ENCODE measurements at places on chromosomes 2 and 18.

DNA sequence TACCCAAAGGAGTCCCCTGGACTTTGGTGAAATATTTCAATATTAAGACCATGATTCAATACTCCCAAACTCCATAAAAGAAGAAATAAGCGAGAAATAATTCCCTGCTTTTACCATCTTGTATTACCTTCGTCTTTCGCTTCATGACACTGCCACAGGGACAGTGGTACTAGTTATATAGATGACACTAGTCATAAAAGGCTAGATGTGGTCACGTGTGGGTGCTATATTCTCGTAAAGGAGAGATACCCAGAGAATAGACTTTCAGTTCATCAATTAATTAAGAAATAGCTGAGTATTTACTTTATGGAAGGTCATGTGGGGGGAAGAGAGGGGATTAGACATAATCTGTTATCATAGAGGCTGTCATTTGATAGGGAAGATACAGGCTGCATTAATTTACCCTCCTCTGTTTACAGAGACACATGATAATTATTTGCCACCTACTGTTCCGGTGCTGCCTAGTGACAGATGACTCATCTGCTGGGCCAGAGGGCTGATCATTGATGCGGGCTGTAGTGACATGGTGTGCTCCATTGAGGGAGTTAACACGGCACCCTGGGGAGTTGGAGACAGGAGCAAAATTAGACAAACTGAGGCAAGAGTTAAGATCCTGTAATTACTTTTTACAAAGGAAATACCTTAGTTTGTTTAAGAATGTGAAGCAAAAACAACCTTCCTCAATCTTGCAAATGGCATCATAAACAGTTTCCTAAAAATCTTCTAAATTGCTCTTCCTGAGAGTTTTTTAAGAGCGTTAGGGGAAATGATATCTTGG is 78.2 kb upstream of the ITGB6 start:
- DNase-seq = no peak

DNA sequence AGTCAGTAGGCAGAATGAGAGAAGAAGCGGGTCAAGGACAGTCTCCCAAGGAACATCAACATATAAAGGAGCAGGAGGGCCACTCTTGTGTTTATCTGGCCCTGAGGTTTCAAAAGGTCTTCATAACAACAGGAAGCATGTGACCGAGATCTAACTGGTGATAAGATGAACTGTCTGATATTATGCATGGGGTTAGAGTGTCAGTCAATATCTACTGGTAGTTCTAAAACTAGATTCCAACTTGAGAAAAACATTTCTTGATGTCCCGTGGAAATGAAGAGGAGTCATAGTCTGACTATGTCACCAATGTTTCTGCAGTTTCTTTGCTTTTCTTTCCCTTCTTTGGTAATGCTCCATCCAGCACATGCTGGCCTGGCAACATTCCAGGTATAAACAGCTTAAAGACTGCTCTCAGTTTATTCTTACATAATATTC is 77.5 kb upstream of the ITPRID2 start:
- no peak for DNase-seq

DNA sequence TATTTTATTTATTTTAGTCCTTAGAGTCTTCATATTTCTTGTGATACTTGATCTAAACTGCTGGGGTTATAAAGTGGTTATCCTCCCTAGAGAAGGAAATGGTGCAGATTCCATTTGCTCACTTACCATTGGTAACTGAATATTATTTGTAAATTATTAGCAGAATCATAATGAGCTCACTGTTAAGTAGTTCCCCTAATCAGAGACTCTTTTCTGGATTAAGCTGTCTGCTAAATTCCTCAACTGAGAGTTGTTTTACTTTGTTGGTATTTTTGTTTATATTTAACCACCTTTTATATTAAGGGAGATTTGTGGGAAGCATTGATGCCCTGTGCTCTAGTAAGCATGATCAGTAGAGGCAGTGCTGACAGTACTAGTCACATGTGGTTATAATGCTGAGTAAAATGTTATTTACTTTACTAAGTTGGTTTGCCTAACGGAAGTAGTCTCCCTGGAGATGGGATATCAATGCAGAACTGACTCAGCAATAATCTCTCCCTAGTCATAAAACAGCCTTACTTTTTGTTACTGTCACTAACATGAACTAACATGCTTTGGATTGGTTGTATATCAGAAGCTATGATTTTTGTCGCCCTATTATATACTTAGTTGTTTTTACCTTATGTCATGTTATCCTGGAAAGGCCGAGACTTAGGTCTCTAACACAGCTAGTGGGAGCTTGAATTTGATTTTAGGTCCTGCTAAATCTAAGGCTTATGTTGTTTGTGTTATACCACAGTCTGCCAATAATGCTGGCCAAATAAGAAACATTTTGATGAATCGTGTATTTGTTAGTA is 166.7 kb downstream of the MCFD2 start:
- DNase-seq = no peak

DNA sequence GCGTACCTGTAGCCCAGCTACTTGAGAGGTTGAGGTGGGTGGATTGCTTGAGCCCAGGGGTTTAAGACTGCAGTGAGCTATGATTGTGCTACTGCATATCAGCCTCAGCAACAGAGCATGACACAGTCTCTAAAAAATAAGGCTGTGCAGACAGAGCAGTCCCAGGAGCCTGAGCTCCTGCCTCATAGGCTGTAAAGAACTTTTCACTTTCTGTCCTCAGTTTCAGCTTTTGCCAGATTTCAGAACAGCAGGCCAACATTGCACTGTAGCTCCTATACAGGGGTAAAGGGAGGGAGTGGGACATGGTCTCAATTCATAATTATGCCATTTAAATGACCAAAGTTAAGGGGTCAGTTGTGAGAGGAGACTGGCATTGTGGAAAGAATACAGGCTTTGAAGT is 150.6 kb downstream of the GALNT1 start:
- DNase-seq = no peak

GRCh38 chr18:5066380-5066977 is 130.6 kb downstream of the AKAIN1 start:
- no peak for DNase-seq

- no peak for DNase-seq
Observed at GRCh38 chr2:240619506-240620148, 5.7 kb upstream of the GPR35 start.

DNA sequence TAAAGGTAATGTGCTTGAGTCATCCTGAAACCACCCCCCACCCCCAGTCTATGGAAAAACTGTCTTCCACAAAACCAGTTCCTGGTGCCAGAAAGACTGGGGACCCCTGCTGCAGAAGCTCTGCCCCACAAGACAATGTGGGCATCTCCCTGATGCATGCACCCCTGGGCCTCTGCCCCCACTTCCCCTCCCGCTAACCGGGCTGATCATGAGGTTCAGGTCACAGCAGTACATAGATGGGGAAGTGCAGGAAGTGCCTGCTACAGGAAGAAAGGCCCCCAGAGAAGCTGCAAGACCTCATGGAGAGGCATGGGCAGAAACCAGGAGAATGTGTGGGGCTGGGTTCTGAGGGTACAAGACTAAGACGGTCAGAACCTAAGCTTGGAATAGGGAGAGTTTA is 243.4 kb upstream of the ID2 start:
- no peak for DNase-seq

- no peak for DNase-seq
Observed at GRCh38 chr2:73295751-73296400, 2.5 kb upstream of the EGR4 start.

DNA sequence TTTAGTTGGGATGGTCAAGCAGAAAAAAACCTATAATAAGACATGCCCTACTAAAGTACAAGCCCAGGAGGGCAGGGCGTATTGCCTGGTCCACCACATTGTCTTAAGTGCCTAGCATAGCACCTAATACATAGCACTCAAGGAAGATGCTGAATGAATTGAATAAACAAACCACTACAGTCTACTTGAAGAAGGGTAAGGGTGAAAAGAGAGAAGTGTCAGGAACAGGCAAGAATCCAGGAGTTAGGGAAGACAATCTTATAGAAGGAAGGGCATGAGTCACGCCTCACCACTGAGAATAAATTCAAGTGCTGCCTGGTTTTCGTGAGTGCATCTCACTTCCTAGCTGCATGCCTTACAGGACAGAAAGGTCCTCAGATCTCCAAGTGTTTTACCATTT is 13.9 kb downstream of the SLC19A3 start:
- DNase-seq = no peak

- DNase-seq = no peak
Observed at GRCh38 chr2:15145919-15146318, 415.2 kb downstream of the NBAS start.

- no peak for DNase-seq
Observed at GRCh38 chr2:164478205-164478604, 143.1 kb downstream of the GRB14 start.

GRCh38 chr18:46516555-46516954 is 140.5 kb downstream of the LOXHD1 start:
- no peak for DNase-seq

- DNase-seq = no peak
Observed at GRCh38 chr2:120346667-120347358, 877 bp downstream of the INHBB start.
